IMR-90 (cell line): ENCODE measurements at places on chromosomes 1 and 21.

GRCh38 chr1:218783916-218784315, 389.8 kb upstream of the LYPLAL1 start:
- DNase-seq, result no peak

- DNase-seq, result no peak
Observed at GRCh38 chr1:104973516-104973915, 1223.8 kb downstream of the AMY1C start.

DNA sequence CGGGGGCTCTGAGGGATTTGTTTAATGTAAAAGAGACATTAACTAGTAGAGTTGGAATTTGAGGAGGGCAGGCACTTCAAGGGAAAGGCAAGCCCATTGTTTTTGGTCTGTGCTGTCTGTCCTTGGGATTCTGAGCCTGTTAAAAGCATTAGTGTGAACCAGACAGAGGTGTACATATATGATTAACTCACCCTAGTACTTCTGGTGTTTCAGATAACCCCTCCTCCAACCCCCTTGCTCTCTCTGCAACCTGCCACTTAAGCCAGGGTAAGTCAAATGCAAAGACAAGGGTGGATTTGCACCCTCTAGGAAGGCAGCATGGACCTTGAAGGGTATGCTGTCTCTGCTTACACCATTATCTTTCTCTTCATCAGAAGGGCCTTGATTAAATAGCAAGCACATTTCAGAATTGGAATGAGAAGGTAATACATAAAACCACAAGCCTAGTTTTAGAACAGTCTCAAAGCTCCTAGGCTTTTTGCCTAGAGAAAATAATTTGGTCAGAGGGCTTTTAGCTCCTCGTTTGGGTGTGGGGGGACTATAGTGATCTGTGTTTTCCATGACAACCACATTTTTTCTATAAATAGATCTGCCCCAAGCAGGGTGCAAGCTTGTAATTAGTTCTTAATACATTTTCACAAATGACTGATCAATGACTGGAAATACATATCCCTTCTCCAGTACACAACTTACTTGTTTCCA, 120.7 kb upstream of the SGIP1 start:
- DNase-seq, result no peak

DNA sequence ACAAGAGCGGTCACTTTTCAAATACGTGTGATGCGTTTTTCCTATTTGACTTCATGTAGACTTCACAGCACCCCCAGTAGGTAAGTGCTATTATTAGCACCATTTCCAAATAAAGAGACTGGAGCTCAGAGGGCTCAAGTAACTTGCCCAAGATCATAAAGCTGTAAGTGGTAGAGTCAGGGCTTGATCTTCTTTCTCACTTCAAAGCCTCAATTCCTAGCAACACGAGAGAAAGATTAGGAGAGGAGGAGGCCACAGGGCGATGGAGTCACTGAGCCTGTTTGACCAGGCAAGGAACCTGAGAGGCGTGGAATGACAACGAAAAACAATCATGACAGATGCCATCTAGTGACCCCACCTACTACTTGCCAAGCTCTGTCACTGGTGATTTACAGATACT, 181.0 kb downstream of the FOXD2 start:
- DNase-seq, result no peak

- no peak for DNase-seq
Observed at GRCh38 chr1:8643542-8644536, 173.6 kb downstream of the RERE start.

DNA sequence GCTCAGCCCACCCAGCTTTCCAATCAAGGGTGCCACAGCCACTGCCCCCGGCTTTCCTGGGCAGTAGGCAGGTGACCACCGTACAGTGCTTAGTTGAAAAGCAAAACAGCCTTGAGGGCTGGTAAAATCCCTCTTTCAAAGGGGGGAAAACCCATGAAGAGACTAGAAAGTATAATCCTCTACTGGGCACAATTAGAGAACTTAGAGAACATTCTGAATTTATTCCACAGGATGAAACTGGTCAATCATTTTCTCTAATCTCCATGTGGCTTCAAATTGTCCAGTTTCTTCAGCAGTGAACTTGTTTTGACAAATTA, 15.3 kb upstream of the LRRC47 start:
- DNase-seq, result no peak

DNA sequence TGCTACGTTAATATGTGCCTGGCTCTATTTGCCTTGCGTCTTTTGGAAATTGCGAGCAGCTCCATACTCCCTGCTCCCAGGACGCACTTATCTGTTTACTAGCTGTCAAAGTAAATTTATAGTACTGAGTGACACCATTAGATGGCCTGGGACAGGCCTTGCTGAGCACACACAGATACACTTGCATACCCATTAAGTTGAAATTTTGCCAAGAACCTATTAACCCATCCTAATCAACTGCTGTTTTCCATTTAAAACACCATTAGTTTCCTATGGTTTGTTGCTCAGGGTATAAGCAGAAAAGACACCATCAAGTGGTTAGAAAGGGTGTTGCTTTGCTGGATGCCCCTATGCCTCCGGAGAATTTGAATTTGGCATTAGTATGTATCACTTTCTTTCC, 187.3 kb downstream of the SLC44A5 start:
- DNase-seq, result no peak

GRCh38 chr21:39377444-39378050, 28.7 kb upstream of the HMGN1 start:
- DNase-seq, result no peak

- DNase-seq, result no peak
Observed at GRCh38 chr1:42228938-42229337, 64.4 kb upstream of the GUCA2A start.

DNA sequence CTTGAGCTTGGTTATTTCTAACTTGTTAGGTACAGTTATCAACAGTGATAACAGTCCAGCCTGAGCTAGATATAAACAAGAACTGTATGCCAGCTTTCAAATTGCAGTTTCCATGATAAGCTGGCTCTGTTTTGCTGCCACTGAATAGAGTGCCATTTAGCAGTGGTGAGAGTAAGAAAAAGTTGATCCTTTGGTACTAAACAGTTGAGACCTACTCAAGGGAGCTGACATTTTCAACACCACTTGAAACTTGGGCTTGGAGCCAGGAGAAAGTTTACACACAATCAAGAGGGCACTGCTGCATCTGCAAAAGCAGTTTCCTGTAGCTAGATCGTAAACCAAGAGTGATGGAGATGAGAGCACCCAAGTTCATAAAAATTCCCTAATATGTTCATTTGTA, 131.3 kb downstream of the RGS7 start:
- DNase-seq, result no peak

DNA sequence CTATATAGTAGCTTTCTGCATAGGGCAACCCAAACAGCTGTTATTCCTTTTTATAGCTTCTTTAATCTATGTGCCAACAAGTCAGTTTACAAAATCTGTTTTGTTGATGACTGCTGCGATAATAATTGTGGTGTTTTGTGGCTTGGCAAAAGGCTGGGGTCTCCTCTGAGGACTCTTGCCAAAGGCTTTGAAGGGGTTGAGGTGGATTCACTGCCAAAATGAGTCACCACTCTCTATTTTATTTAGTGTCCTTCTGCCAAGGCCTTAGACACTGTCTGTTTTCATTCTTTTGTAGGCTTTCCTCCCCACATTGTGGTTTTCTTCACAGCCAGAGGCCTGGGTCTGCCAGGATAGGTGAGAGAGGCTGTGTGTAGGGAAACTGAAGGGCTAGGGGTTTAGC, 161.8 kb downstream of the NFIA start:
- peak; percentile 19 for DNase-seq

DNA sequence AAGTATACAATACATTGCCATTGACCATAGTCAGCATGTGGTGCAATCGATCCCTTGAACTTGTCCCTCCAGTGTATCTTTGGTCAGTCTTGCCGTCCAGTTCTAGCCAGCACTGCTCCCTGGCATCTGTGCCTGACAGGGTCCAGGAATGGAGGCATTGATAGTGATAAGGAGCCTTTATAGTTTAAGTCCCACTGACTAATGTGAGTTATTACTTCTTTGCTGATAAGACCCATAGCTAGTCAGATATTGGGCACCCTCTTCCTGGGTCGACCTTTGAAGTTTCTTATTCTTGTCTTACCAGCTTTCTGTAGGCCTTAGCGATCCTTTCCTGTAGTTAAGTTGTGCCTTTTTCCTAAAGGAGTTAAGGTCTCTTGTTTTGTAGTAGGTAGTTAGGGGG, 13.0 kb downstream of the UCK2 start:
- DNase-seq, result no peak

DNA sequence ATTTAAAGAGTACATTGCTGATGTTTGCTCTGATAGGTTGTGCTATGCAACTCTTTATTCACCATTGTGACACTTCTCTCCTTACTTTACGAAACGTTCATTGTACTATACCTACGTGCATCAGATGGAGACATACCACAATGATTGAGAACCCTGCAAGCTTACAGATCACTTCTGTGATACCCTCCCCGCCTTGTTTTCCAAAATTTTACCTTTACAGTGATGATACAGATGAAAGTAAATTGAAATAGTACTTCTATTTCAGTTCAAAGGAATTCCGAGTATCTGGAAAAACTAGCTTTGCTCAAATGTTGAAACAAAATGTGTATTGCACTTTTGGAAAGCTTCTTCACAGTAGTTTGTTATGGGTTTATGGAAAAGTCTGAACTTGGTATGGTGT, 3.3 kb downstream of the OR14K1 start:
- no peak for DNase-seq

GRCh38 chr1:196808529-196809235, 10.8 kb upstream of the CFHR1 start:
- DNase-seq, result no peak

DNA sequence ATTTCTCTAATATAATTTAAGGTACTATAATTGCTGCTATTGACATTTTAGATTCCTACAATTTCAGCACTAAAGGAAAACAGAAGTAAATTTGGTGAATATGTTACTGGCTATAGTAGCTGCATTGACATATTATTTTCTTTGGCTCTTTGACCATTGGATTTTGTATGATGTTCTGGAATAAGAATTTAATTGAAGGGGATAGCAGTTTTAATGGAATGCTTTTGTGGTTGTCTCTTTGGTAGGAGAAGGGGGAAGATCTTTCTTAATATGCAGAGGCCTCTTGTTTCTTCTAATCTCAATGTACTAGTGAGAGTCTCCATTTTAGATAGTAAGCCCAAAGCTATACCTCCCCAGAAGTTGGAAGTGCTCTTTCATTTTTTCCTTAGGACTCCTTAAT, 6.9 kb downstream of the DTL start:
- DNase-seq, result no peak
